NCI-H748 treated with DMSO at 0.1 percent for 48 hours (cell line): ENCODE measurements at places on chromosomes 2 and 18.

DNA sequence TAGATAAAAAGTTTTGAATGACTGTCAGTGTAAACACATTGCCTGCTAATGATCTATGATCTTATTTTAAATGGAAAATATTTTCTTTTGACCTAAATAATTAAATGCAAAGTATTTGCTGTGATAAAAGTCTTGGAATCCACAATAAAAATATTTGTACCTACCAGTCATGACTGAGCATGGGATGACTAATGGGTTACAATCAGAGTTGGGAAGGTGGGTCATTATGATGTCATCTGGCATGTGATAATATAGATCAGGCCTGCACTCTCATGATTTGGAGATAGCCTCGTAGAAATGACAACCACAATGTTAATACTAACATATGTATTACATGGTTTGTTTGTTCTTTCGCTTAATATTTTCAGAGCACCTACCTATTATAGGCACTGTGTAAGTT, 848.8 kb upstream of the KLHL29 start:
- DNase-seq = no peak

DNA sequence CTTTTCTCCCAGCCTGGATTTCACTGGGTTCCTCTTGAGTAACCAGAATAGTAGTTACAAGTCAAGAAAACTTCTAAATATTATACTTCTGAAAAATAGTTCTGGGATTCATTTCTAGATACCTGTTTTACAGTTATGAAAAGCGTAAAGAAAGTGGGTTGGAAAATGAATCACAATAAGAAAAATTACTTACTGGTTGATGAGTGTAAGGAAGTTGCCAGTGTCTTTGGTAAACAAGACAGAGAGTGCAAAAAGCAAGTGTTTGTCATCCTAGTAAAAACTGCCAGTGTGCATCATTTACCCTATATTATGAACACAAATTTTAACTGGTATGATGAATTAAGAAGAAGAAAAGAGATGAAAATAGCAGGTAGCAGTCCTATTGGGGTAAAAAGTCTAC, 88.9 kb downstream of the R3HDM1 start:
- no peak for DNase-seq

- DNase-seq = no peak
Observed at GRCh38 chr2:96116879-96117533, 635 bp upstream of the ADRA2B start.

GRCh38 chr2:120712180-120712681, 23.4 kb upstream of the GLI2 start:
- no peak for DNase-seq

DNA sequence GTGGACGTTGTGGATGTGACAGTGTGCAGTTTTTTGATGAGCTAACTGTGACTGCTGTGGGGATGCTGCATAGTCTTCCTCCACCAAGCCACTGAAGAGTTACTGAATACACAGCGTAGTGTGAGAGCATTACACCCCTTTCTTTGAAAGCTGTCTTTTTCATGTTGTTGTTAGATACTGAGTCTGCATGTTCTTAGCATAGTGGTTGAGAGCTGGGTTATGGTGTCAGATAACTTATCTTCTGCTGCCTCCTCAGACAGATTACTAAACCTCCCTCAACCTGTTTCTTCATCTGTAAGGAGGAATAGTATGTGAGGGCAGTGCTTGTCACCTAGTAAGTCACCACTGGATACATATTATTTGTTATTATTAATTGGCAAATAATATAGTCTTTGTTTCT, 63.2 kb downstream of the CEP192 start:
- no peak for DNase-seq

DNA sequence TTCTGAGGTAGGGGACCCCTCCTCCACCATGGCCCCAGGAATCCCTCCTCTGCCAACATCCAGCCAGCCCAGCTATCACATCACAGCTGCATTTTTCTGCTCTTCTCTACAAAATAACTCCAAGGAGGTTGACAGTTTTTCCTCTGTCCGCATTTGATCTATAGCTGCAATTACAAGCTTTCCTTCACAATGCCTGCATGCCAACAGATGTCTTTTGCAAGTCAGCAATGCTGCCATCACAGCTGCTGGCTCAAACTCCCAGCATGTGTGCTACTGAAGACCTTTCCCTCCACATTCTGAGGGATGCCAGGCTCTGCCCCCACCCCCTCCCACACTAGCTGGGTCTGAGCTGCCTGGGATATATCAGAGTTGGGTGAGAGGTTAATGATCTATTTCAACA, 51.7 kb downstream of the MCFD2 start:
- DNase-seq = no peak

DNA sequence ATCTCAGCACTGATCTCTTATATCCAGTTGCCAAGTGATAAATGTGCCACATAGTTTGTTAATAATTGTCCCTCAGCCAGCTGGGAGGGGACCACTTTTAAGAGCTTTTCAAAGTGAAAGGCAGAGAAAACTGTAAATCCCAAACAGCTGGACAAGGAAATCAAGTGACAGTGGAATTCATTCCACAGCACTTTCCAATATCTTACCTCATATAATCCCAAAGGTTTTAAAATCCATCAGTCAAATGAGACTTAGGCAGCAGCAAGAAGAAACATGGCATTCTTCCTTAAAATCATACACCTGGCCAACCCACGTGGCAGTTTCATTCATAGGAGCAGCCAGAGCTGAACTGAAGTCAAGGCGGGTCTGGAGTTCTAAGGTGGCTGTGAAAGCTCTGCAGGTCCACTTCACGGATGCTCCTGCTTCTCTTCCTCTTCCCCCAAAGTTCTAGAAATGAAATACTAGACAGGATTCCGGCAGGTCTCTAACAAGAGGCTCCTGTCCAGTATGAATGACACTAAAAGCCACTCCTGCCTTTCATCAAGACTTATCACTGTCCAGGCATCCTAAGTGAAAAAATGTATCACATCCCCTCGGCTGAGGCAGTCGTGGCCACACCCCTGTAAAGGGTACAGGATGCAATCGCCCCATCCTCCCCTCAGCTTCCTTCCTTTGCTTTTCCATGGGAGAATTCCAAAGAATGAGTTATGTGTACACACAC, 190.4 kb upstream of the STK17B start:
- DNase-seq = no peak

DNA sequence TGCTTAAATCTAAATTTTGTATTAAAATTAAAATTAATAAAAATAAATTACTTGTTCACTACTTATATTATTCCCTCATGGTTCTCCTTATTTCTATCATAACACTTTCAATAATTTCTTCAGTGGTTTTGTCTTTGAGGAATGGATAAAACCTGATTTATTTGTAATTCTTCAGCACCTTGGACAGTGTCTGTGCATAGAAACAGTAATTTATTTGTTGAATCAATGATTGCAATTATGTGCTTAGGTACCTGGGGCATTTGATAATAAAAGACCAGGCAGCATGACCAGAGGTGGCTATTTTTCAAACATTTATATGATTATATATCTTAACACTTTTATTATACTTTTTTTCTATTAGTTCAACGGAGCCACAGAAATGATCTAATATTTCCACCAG, 1062.7 kb downstream of the DSC3 start:
- no peak for DNase-seq

DNA sequence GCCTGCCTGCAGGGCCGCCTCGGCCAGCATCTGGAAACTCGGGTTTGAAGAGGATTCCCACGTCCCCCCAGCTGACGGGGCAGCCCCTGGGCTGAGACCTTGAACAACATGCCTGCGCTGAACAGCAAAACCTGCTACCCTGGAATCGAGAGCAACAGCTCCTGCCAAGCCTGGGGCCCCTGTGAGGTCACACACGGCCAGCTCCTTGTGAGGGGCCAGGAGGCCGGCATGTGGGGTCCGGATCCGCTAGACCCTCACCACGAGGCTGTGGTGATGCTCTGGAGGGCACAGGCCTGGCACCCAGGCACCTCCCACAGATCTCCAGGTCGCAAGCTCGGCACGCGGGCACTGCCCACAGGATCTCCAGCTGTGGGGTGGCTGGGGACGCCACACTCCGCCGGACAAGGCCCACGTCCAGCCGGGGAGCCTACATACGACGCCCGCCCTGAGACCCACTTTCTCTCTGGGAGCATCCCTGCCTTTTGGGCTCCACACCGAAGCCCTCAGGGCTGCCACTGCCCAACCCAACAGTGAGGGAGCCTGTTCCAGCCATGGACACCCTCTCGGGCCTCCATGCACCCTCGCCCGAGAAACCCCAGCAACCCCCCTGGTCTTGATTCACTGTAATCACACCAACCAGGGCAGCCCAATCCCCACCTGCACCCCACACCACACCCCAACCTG, 34.1 kb downstream of the SLC66A2 start:
- no peak for DNase-seq

- no peak for DNase-seq
Observed at GRCh38 chr18:79935098-79935480, 16.4 kb downstream of the SLC66A2 start.

DNA sequence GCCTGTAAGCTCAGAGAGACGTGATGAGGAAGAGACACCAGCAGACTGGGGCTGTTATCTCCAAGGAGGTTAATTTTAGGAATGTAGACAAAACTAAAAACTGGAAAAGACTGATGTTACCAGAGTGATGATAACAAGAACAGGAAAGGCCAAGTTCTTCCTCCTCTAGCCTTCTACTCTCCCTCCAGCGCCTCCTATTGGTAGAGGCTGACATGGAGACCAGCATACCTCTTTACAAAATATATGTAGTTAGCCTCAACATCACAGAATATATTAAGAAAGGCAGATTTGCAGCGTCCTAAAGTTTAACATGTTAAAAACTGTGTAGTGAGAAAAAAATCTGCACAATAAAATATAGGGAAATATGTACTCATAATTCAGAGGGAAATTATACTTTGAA, 66.0 kb downstream of the TCF4 start:
- DNase-seq = no peak

DNA sequence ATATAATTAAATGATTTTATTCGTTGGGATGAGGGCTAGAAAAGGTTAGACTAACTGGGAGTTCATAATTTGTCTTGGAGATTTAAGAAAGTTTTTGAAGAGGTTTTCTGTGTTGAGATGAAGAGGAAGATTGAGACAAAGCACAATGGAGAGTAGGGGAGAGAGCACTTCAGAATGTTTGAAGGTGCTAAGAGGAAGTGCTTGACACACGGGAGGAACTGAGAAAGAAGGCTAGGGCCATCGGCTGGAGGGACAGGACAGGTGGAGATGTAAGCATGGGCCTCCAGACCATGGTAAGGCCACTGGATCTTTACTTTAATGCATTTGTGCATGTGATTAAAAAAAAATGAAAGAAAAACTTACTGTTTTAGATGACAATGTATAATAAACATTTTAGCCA, 31.5 kb downstream of the GREB1L start:
- DNase-seq = no peak

GRCh38 chr18:50638016-50638883, 78.4 kb downstream of the MAPK4 start:
- DNase-seq = no peak

DNA sequence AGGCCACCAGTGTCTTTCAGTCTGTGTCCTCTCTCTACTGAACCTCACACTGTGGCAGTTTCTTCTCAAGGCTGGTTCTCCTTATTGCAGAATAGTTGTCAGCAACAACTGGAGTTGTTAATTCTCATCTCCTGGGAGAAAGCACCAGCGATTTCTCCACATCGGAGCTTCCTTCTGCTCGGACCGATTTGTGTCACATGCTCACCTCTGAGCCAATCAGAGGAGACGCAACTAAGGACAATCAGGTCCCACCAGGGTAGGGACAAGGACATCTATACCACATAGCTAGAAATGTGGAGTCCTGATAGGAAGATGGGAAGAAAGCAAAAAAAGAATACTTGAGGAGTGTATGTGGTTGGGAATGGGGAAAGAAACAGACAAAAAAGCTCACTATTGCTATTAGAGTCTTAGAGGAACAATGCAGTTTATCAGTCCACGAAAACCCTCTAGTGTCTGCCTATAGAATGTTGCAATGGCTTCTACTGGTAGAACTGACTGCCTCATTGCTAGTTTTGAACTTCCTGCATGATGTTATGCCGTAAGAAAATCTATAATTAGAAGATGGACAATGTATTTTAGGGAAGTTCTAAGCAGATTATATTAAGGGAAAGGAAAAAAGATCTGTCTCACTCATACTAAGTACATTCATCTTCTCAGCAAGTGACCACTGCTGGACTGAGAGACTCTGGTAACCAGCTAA, 169.7 kb downstream of the CDCA7 start:
- DNase-seq = no peak

GRCh38 chr18:43680096-43680495, 402.8 kb upstream of the SYT4 start:
- no peak for DNase-seq

DNA sequence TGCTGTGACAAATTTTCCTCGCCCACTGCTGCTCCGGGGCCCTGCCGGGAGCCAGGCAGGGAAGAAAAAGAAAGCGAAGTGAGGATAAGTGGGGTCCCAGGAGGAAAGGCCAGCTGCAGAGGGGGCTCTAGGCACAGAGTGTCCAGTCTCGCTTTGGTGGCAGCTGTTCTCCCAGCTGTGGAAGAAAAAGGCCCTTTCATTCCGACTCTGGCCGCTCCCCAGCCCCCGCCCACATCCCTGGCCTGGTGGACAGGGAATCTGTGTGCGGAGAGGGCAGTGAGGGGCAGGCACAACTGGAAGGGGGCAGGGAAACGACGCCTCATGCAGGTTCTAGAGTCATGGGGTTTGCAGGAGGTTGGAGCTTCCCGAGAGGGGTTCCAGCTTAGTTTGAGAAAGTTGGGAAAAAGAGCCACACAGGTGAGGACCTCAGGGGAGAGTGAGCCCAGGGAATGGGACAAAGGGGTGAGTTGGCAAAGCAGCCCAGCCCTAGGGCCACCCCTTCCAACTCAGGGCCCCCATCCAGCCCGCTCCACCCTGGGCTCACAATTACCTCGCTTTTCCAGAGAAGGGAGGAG, 1.8 kb downstream of the RTKN start:
- DNase-seq = no peak

DNA sequence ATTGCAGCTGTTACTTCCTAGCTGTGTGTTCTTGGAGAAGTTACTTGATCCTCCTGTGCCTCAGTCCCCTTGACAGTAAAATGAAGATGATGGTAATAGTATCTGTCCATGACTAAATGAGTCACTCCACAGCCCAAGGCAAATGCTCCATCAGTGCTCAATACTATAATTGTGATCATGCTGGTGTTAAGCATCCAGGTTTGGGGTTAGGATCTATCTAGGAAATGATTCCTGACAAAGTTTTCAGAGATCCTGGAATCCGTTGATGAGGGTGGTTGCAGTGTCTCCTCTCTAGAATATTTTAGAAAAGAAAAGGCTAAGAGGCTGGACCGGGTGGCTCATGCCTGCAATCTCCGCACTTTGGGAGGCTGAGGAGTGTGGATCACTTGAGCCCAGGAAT, 2.7 kb upstream of the PRELID3A start:
- no peak for DNase-seq

GRCh38 chr2:173664513-173664910, 300.7 kb downstream of the SP3 start:
- DNase-seq = no peak
